ENCODE measurements at places on chromosomes 5 and 9.

GRCh38 chr5:170418736-170419135 is 29.6 kb upstream of the KCNMB1 start:
- DNase-seq: no peak

- no peak for DNase-seq
Observed at GRCh38 chr9:121721770-121722169, 70.3 kb downstream of the DAB2IP start.

- no peak for DNase-seq
Observed at GRCh38 chr5:125823572-125823971, 599.6 kb upstream of the GRAMD2B start.

DNA sequence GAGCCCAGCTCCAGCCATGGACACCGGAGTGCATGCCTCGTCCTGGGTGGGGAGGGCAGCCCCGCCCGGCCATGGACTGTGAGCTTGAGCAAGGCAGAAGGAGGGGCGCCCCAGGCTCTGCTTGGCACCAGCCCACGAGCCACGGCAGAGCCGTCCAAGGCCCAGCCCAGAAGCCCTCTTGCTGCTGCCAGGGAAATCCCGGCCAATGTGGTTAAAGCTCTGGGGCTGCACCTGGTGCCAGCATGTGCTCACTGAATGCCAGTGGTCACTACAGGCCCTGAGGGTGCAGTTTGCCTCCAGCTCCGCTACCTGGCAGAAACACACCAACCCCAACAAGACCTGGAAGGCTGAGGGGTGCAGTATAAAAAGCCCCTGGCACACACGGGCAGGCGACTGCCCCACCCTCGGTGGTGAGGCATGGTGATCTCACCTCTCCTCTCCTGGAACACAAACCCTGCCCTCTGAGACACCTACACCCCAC is 11.8 kb downstream of the BRD3 start:
- no peak for DNase-seq

DNA sequence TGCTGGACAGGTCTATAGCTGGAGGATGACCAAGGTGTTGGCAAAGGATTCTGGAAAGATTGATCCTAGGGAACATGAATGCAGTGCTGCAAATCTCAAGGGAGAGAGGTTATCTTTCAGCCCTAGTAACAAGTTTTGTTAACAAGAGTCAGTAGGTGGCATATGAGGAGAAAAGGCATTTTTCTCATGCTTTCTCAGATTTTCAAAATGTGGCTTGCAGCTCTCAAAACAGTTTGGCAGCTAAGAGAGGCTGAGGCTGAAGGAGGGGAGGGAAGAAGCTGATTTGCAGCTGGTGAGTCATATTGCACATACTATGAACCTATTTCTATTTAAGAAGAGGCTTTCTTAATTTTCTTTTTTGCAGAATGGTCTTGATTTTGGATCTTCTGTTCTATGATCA is 64.3 kb upstream of the PCA3 start:
- DNase-seq: no peak

DNA sequence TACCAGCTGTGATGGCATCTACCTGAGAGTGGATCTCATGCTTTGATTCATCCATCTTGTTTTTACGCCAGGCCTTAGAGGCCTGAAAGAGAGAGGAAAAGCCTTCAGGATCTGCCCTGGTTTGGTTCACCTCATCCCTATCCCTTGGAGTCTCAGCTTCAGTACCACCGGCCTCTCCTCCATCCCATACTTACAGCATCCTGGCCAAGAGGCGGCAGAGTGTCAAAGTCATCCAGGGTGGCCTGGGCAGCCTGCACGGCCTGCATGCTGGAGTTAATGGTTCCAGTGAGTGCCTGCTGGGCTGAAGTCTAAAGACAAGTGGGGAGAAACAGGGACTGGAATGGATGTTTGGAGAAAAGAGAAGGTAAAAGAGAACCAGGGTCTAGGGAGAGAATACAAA is 12.4 kb downstream of the TLN1 start:
- no peak for DNase-seq

GRCh38 chr5:108432024-108432423 is 50.1 kb upstream of the FBXL17 start:
- DNase-seq: no peak

GRCh38 chr5:174790906-174791305 is 66.5 kb downstream of the MSX2 start:
- DNase-seq: no peak

GRCh38 chr5:69034898-69035297 is 58.9 kb upstream of the SLC30A5 start:
- no peak for DNase-seq

- no peak for DNase-seq
Observed at GRCh38 chr5:180127682-180128670, 56.4 kb upstream of the RNF130 start.

GRCh38 chr5:1495525-1495897 is 28.2 kb downstream of the LPCAT1 start:
- no peak for DNase-seq

All from T follicular helper cell (primary cell).